Activated T-helper 9 cell treated with anti-CD3 and anti-CD28 coated beads, Interleukin-2, amount 50 U/mL, for 16 hours (primary cell): ENCODE measurements at places on chromosomes 6 and 20.

GRCh38 chr6:4901386-4902061 lies 102.3 kb downstream of the RPP40 start:
- DNase-seq, result no peak

DNA sequence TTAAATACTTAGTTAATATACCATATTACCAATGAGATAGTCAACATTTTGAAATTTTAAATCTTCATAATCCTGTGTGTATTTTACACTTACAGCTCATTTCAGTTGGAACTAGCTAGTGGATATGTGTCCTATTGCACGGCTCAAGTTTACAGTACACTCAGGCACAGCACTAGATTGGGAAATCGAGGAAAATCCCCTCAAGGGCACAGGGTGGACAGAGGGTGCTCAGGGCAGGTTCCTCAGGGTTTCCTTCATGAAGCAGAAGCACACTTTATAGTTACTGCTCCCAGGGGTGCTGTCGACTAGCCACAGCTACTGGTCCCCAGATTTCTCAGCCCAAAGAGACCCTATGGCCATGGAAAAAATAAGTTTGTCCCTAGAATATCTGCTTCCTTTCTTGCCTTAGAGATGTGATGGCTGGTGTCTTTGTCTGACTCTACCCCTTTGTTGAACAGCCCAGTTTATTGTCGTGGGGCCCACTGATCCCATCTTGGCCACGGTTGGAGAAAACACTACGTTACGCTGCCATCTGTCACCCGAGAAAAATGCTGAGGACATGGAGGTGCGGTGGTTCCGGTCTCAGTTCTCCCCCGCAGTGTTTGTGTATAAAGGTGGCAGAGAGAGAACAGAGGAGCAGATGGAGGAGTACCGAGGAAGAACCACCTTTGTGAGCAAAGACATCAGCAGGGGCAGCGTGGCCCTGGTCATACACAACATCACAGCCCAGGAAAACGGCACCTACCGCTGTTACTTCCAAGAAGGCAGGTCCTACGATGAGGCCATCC lies 1.5 kb downstream of the BTN2A1 start:
- DNase-seq, result no peak

DNA sequence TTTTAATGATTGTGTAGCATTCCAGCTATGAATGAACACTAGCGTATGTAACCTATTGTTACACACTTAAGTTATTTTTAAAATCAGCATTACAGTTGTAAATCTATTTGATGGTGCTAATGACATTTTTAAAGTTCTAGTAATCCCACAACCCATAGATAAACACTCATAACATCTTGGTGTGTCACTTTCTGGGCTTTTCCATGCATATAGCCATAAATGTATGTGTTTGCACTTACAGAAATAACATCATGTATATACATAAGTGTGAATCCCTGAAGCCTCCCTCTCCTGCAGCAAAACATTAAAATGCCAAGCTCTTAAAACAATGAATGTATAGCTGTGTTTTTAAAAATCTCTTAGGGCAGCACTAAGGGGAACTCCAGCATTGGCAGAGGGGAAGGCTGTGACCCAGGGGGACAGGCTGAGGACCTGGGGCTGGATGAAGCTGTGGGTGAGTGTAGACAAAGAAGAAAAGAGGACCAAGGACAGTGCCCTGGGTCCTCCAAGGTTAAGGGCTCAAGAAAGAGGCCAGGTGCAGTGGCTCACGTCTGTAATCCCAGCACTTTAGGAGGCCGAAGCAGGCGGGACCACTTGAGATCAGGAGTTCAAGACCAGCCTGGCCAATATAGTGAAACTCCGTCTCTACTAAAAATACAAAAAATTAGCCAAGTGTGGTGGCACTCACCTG lies 929 bp upstream of the CENPB start:
- no peak for DNase-seq

- DNase-seq, result no peak
Observed at GRCh38 chr20:63945921-63946920, 10.0 kb downstream of the UCKL1 start.

- no peak for DNase-seq
Observed at GRCh38 chr6:349491-349921, 42.0 kb upstream of the IRF4 start.

GRCh38 chr6:78799682-78800081 lies 67.7 kb upstream of the IRAK1BP1 start:
- DNase-seq, result no peak

DNA sequence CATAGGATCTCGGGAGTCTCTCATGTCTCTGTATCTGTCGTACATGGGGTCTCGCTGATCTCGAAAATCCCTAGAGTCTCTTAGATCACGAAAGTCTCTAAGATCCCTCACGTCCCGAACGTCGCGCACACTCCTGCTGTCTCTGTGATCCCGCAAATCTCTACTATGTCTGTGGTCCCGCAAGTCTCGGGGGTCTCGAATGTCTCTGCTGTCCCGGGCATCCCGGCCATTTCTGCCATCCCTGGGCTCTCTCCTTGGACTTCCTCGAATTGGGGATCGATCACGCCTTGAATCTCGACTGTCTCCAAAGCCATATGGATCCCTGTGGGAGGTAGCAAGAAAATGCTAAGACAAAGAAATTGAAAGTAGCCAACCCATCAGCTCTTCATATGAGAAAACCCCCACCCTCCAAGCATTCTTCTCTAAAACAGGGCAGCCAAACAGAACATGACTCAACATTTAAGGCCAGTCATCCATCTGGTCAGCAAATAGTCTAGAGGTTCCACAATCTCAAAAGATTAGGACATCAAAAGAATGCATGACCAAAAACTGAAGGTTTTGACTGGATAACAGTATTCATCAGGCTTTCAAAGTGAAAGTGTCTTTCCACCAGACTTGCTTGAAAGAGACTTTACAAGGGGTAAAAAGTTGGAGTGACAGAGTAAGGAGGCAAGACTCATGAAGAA lies 19.4 kb downstream of the NCOA5 start:
- DNase-seq, result no peak

DNA sequence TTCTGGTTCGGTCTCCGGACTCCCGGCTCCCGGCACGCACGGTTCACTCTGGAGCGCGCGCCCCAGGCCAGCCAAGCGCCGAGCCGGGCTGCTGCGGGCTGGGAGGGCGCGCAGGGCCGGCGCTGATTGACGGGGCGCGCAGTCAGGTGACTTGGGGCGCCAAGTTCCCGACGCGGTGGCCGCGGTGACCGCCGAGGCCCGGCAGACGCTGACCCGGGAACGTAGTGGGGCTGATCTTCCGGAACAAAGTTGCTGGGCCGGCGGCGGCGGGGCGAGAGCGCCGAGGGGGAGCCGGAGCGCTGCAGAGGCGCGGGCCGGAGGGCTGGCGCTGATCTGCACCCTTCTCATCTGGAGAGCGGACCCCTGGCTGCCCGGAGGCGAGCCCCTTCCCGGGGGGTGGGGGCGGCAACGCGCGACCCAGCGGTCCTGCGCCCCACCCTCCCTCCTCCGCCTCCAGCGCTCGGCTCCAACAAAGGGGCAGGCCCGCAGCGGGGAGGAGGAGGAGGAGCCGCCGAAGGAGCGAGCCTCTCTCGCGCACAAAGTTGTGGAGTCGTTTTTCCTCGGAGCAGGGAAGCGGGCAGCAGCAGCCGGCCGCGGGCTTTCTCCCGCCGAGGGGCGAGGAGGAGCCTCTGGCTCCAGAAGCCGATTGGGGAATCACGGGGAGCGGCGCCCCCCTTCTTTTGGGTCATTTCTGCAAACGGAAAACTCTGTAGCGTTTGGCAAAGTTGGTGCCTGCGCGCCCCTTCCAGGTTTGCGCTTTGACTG lies at the start of gene UTRN:
Gene UTRN (plus strand): TSS at position 553 of the 765 bp plus-strand sequence. CDS start 6,494 bp downstream, outside the sequence.
- no peak for DNase-seq

- DNase-seq, result no peak
Observed at GRCh38 chr6:11307226-11307625, 74.8 kb upstream of the NEDD9 start.

GRCh38 chr20:52150440-52151258 lies 40.9 kb downstream of the ZFP64 start:
- no peak for DNase-seq

DNA sequence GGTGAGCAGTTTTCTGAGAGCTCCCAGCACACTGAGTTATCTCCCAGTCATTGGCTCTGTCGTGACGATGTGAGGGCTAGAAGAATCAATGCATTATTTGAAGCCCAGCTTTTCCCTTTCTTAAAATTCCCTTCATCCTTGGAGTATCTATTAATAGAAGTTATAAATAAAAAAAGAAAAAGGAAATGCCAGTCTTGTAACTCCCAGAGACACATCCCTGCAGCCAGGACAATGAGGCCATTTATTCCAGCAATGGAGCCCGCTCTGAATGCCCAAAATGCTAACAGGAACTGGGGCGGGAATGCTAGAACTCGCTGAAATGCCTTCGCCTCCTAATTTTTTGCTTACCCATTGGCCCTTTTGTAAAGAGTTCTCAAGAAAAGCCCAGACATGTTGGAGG lies 305.8 kb downstream of the TFAP2C start:
- DNase-seq, result no peak

GRCh38 chr20:63860325-63861051 lies 810 bp upstream of the ABHD16B start:
- DNase-seq, result no peak

DNA sequence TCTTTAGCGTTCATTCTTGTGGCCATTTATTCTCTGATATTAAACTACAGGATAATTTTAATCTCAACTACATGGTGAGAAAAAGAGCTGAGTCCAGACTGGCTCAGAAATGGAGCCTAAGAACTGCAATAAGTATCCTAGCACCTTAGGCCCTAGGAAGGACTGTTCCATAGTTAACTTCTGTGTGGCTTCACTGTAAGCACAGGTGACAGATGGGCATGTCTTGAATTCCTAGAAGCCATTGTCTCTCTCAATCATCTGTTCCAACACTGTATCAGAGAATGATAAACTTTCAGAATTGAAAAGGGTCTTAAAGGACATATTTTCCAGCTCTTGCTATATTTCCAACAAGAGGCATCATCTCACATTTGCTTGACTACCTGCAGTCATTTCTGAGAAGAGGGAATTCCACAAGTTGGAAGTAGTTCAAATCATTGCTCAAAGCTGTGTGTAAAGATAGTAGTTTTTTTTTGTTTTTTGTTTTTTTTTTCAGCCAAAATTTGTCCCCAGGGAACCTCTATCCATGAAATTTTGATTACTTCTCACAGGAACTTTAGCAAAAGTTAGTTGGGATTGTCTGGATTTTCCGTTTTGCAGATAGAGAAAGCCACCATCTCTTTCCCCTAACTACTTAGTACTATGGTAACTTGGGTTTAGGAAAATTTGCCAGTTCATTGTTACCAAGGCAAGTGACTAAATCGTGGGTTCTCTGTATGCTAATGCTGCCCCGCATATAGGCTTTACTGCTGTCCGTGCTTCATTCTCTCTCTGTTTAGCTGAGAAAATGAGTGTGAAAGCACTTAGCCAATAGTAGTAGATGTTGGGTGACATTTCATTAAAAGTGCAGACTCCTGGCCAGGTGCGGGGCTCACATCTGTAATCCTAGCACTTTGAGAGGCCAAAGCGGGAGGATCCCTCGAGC lies 47.2 kb downstream of the KCNS1 start:
- no peak for DNase-seq
